ENCODE measurements at places on chromosomes 2 and 18.
A peak's percentile ranks its signal among the peaks of the same experiment; 100 is the strongest.

GRCh38 chr2:236205867-236206645 lies 37.9 kb upstream of the GBX2 start:
- DNase-seq, result no peak

DNA sequence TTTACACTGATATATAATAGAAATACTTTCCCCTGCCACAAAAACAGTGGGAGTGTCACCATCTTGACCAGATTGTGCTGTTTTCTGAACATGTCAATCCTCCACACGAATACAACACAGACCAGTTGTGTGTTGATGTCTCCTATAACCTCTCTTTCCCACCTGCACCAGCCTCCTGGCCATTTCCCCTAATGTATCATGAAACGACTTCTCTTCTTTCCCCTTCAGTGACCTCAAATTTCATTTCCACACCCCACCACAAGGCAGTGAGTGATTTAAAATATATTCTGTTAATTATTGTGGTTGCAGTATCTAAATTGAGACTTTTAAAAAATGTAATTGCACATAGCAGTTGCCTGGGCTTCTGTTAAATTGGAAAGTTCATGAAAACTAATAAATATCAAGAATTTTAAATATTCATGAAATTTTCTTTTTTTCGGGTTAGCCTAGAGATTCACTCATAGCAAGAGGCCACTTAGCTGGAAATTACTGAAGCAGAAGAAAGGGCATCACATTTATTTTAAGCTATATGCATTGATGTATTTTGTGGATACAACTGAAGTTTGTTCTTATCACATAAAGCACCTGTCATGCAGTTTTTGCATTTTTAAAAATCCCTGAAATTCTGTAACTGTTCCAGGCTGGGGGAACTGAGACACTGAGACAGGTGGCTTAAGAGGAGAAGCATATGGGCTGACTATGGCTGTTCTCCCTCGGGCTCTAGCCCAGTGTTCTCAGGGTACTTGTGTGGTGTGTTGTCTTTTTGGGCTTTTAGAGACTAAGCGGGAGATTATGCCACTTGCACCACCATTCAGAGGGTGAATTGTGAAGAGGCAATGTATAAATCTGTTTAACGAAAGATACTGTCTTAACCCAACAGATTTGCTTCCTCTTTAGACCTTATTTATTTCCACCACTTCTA lies 15.9 kb downstream of the FAM171B start:
- DNase-seq, result no peak

GRCh38 chr18:22564036-22564435 lies 146.3 kb upstream of the CTAGE1 start:
- DNase-seq, result no peak

DNA sequence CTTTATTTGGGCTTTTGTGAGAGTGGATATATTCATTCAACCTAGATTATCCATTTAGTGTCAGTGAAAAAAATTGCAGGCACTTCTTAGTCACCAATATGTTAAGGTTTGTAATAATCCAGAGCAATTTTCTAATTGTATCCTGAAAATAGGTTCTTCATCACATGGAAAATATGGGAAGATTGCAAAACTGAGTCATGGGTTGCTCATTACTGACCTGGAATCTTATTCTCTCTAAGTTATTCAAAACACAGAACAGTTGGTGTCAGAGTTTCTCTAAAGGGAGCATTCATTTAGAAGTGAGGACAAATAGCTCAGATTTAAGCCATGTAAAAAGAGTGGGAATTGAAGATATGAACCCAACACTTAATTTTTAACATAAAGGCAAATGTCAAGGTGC lies 181.3 kb downstream of the IKZF2 start:
- no peak for DNase-seq

GRCh38 chr2:85682378-85682777 lies 11.8 kb upstream of the GNLY start:
- DNase-seq, result no peak

GRCh38 chr18:68532328-68532885 lies 182.5 kb downstream of the TMX3 start:
- no peak for DNase-seq

- DNase-seq, result no peak
Observed at GRCh38 chr2:76506538-76506937, 795.8 kb upstream of the GCFC2 start.

- peak; percentile 19 for DNase-seq
Observed at GRCh38 chr18:9082711-9083510, 19.6 kb upstream of the NDUFV2 start.

DNA sequence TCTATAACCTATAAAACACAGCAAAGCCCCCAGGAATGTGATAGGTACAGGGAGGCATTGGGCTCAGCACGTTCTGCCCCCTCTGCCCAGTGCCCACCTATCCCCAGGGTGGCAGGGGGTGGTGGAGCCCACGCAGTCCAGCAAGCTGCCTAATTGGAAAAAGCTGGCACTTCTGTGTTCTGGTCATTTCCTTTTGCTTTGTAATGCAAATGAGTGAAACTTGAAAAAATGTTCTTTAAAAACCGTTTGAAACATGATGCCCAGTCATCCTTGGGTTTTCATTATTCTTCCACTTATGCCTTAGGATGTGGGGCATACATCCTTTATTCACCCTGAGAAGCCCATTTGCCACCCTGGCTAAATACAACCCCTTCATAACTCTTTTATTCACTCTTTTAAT lies 89.9 kb upstream of the LTBP1 start:
- no peak for DNase-seq
